ENCODE measurements at places on chromosomes 5 and 9.

- no peak for DNase-seq
Measured at GRCh38 chr5:126445502-126446174, 22.4 kb downstream of the GRAMD2B start.

DNA sequence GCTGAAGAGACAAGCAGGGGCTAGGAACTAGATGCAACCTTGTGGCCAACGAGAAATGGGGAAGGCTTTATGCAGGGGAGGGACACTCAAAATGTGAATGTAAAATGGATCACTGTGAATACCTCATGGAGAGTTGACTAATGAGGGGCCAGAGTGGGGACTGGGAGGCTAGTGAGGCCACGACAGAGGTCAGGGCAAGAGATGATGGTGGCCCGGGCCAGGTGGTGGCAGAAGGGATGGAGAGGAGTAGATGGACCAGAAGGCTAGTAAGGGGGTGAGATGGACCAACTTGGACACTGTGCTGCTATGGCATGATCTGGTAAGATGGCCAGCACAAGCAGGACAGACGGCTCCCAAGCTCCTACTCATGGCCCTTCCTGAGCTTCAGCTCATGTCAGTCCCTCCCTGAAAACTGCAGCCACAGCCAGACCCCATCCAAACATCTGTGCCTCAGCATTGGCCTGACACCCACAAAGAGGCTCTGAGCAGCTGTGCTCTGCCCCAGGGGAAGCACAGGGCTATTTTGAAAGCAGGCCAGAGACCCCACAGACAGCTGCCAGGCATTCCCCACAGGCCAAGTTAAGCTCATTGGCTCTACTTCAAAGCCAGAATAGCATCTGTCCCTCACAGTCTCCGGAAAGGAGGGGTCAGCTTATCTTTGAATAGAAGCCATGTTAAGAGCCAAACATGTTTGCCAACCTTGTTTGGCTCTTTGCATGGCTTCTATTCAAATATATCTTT lies 22.1 kb downstream of the P4HA2 start:
- DNase-seq = no peak

DNA sequence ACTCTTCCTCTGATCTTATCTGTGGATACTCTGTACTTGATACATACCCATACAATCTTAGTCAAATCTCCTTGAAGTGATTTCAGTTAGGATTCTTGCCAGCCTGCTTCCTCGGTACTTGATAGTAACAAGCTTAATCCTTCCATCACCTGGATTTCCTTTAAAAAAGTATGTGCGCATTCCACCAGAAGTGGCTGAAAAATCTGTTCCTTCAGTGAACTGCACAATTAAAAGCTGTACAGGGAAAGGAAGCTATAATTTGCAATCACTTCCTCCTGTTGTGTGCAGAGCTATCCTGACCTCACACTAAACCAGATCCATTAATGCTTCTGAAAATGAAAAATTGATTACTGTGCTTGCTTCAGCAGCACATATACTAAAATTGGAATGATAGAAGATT lies 47.3 kb downstream of the PWWP2A start:
- no peak for DNase-seq

GRCh38 chr9:117242082-117242481 lies 172.8 kb downstream of the ASTN2 start:
- DNase-seq = no peak
